ENCODE measurements at places on chromosomes 16 and 17.

- DNase-seq, result no peak
Measured at GRCh38 chr17:48180842-48181629, 73.5 kb downstream of the SNX11 start.

DNA sequence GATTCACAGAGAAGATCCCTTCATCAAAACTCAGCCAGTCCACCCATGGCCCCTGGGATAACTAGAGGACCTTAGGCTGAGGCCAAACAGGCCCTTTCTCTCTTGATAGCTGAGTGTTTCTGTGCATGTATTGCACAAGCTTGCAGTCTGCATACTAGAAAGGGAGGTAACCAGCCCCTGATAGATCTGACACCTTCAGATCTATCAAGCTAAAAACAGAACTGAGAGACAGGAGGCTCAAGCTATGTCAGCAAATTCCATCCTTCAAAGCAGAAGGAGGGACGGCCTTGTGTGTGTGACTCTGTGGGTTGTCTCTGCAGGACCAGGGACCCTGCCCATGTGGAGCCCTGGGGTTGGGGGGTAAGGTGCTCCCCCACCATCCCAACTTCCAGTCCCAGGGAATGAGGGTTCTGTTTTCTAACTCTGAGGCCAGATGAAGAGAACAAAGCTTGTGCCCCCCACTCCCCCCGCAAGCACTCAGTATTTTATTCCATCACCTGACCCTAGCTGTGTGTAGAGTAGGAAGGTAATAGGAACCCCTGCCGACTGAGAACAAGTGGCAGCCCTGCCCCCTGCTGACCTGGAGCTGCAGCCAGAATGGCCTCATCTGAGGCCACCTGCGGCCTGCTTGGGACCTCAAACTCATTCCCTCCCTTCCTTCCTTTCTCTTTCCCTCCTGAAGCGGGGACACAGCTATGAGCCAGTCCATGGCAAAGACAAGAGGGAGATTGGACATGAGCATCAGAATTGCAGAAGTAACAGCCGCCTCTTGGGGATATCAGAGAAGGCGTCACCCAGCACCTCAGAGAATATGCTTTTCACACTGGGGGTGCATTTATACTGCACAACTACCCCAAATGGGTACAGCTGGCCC is 63.8 kb downstream of the SMPD3 start:
- DNase-seq, result no peak

DNA sequence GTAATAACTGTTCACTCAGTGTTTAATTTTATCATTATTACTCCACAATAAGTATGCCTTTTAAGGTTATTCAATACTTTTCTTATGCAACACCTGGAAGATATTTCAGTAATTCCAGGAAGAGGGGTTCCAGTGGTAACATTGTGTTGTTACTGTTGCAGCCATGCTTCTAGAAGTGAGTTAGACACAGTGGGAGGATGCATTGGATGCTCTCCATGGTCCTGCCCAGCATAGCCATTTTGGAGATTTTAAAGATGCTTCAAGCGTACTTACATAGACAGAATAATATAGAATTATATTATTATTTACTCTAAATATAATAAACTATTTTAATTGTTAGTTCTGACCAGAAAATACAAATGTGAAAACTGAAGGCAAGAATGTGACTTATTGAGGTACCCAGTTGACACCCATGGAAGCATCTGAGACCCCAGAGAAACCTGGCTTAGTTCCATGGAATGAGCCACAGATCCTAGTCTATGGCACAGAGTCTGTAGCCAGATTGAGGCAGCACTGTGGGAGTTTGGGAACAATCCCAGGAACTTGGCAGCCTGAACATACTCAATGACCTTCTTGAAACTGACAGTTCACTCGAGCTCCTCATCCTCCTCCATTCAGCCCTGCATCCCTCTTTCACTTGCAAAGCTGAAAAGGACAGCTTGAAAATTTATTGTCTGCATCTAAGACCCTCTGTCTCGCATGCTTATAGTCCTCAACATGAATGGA is 190.1 kb upstream of the HS3ST4 start:
- DNase-seq, result no peak

GRCh38 chr17:40176754-40177110 is 538 bp upstream of the RAPGEFL1 start:
- DNase-seq, result no peak

- DNase-seq, result no peak
Measured at GRCh38 chr17:79940459-79941087, 95.1 kb downstream of the TBC1D16 start.

DNA sequence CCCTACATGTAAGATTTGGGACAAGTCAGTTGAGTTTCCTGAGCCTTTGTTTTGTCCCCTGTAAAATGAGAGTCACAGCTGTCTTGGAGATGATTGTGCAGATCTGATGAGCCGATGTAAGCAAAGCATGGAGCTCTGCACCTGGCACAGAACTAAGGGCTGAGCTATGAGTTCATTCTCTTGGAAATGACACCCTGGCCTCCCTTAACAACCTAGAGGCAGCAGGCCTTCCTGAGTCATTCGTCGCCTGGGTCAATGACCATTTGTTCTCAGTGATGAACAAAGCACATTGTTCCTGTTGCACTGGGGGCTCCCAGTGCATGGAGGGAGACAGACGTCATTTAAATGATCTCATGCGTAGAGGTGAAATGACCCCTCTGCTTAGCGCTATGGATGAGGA is 62.8 kb upstream of the GCSH start:
- DNase-seq, result peak; percentile 57

GRCh38 chr17:43952351-43952723 is 1.4 kb downstream of the PYY start:
- no peak for DNase-seq

DNA sequence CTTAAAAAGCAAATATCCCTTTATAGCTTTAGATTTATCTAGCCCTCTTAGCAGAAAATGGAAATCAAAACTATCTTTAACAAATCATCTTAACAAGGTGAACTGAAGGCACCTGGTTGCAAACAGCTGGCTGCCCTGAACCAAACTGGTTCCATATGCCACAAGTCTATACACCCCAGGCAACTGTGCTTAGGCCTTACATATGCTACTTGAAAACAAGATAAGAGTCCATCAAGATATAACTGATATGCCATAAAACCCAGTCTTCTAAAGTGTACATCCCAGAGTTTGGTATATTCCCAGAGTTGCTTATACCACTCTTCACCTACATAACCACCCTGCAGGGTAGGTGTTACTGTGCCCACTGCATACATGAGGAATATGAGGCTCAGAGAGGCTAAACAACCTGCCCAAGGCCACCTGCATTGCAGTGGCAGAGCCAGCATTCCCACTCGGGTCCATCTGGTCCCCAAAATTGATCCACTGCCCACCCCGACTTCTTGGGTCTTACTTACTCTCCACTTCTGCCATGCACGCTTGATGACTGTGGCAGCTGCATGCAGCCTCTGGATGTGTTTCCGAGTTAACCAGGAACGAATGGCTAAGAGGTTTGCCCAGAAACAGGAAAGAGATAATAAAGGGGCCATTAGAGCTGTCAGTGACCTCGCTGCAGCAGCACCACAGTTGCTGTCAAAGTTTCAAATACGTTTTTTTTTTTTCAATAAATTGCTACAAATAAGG is 12.2 kb downstream of the ZNHIT3 start:
- DNase-seq, result no peak

- no peak for DNase-seq
Measured at GRCh38 chr16:81797443-81797842, 18.4 kb downstream of the PLCG2 start.

GRCh38 chr17:37570527-37571093 is 38.6 kb downstream of the SYNRG start:
- no peak for DNase-seq

- DNase-seq, result peak; percentile 35
Measured at GRCh38 chr17:55340686-55341085, 75.9 kb downstream of the HLF start.

- no peak for DNase-seq
Measured at GRCh38 chr17:68457168-68457538, at the start of gene WIPI1. TSS of gene WIPI1 (minus strand) at chr17:68457496. CDS start at chr17:68457421, 75 bp downstream.

DNA sequence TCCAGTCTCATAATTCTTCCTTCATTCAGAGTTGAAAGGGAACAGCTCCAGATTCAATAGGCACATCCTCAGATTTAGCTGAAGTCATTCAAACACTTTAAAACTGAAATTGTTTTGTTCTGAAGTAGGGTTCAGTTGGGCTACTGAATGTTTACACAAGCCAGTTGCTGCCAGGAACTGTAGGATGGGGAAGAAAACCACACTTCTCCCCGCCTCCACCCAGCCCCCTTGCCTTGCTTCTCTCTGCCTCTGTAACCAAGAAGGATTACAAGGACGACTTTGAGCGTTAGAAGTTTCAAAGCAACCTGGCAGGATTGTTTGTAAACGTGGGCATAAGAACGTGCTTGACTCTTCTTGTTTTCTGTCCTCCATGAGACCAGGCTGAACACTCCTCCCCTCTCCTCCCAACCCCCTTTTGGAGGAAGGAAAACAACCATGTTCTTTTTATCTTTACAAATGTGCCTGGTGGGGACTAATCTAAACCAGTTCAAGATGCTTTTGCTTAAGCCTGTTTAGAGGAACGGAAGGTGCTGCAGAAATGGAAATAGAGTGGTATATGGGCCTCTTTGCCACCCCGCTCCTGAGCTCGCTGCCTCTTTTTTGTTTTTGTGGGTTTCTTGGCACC is 287.9 kb downstream of the FTO start:
- DNase-seq, result no peak

DNA sequence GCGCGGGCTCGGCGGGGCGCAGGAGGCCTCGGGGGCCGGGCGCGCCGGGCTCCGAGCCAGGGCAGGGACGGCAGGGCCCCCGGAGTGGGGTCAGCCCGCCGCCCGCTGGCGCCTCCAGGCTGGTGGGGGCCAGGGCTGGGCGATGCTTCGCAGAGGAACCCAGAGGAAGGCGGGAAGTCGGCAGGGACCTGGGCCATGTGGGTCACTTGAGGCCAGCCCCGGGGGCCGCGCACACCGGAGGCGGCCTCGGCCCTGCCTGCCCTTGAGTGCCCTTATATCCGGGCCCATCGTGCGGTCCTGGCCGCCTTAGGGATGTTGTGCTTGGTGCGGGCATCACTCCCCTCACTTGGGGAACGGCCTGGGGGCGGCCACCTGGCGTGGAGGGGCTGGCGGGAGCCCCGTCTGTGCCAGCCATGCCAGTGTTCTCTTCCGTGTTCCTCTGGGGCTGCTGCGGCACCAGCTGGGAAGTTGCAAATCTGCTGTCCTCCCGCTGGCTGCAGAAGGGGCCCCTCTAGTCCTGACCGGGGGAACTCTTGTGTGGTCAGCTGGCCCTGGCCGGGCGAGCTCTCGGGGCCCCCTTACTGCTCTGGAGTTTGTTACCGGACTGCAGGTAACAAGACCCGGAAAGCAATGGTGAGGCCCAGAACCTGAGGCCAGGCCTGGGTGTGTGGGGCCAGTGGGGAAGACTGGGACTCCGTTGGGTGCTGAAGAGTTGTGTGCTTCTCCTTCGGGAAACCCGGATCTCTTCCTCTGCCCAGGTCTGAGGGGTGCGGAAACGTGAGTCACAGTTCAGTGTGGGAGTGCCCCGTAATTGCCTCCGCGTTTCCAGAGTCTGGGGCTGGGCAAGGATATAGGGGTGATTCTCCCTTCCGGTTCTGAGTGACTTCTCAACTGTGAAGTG is 849 bp downstream of the CAPN15 start:
- DNase-seq, result no peak

- no peak for DNase-seq
Measured at GRCh38 chr17:39485555-39485954, 24.3 kb downstream of the CDK12 start.
